Activated CD4-positive, alpha-beta T cell treated with anti-CD3 and anti-CD28 coated beads, Interleukin-2, amount 50 U/mL, for 1 hour (primary cell): ENCODE measurements at places on chromosomes 1 and 21.
A peak's percentile ranks its signal among the peaks of the same experiment; 100 is the strongest.

DNA sequence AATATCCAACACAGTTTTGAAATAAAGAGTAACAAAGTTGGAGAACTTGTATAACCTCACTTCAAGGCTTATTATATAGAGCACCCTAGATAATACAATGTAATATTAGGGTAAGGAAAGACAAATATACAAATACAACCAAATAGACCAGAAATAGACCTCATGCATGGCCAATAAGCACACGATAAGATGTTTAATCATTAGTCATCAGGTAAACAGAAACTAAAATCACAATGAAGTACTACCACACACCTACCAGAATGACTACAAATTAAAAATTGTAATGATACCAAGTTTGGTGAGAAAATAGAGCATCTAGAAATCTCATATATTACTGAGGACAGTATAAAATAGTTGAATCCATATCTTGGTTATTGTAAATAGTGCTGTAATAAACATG lies 20.3 kb upstream of the CTTNBP2NL start:
- DNase-seq = no peak

DNA sequence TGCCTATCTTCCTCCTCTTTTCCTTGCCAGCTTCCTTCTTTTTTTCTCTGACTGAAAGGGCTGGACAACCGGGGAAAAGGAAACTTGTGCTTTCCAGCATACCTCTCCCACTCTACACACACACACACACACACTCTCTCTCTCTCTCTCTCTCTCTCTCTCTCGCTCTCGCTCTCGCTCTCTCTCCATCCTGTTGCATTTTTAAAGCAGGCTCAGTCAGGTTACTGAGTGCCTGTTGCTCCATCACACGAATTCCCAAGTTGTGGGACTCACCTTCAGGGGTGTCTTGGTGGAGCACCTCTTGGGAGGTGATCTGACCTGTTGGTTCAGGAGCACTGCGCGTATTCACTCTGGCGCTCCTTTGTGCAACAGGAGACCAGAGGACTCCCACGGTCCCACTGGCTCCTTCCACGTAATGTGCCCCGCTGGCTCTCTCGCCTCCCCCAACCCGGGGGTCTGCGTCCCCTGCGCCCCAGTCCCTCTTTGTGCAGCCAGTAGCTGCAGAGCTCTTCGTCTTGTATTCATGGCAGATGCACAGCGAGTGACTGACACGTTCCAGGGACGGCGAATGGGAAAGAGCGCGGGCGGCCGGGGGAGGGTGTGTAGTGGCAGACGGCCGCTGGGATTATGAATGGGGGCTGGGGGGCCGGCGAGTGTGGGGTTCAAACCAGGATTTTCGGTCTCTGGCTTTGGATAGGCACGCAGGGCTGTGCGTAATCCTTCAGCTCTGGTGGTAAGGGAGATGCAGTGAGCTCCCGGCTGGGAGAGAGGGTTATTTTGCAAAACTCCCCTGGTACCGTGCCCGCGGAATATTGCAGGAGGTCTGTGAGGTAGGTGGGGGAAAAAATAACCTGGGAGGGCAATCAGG lies 660 bp upstream of the PDE4B start:
- no peak for DNase-seq

- no peak for DNase-seq
These were observed 76.1 kb upstream of the CNIH3 start for GRCh38 chr1:224539971-224540370.

- no peak for DNase-seq
These were observed 175.9 kb downstream of the PRDM16 start for GRCh38 chr1:3244927-3245315.

GRCh38 chr1:36135330-36135667 lies 10.3 kb upstream of the COL8A2 start:
- DNase-seq = no peak

DNA sequence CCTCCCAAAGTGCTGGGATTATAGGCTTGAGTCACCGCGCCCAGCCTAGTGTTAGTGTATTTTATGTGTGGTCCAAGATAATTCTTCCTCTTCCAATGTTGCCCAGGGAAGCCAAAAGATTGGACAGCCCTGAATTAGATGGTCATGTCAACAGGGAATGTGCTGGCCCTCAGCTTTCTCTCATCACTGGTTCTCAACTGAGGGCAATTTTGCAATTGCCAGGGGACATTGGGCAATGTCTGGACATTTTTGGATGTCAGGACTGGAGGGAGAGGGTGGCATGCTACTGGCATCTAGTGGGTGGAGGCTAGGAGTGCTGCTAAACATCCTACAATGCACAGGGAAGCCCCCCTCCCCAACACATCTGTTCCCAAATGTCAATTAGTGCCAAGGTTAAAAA lies 95.0 kb downstream of the LAMC2 start:
- DNase-seq = no peak

- no peak for DNase-seq
These were observed at the start of gene CD101 for GRCh38 chr1:117001254-117001927. CD101 (plus strand) TSS chr1:117001760; CDS start chr1:117001818, 58 bp downstream.

DNA sequence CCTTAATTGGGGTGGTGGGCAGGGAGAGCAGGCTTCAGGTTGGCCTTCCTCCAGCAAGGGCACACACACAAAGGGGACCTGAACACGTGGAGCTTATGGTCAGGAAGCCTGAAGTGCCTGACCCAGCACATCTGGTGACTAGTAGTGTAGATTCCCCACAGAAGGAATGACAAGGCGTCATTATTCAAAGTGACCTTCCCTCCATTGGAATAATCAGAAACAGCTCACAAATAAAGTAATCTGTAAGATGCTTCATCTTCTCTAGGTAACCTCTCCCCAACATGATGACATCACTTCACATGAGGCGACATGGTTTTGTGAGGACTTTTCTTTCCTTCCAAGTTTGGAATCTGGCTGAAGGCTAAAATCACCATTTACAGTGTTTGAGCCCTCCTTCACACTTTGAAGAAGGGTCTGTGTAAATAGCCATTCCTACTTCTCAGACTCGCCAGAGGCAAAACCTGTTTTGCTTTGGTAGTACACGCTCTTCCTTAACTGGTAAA lies 32.8 kb upstream of the ERG start:
- no peak for DNase-seq

DNA sequence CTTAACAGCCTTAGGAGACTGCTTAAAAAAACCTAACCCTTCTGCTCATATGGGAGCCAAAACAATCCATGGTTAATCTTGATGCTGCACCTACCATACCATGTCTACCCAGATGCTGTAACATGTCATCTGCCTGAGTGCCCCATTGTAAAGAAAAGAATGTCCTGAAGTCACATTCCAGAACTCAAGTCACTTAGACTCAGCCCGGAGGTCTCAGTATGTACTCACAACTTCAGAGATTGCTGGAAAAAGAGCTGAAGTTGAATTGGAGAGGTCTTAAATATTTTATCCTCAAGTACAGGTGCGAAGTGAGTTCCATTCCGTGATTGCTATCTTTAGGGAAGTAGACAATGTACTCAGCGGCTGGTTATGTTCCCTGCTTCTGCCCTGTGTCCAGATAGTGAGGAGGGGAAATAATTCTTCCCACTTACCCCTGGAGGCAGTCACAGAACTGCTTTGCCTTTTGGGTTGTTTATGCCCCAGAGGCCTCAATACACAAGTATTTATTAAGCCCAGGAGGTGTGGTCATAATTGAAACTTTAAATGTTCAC lies 57.5 kb upstream of the HOOK1 start:
- DNase-seq = no peak

DNA sequence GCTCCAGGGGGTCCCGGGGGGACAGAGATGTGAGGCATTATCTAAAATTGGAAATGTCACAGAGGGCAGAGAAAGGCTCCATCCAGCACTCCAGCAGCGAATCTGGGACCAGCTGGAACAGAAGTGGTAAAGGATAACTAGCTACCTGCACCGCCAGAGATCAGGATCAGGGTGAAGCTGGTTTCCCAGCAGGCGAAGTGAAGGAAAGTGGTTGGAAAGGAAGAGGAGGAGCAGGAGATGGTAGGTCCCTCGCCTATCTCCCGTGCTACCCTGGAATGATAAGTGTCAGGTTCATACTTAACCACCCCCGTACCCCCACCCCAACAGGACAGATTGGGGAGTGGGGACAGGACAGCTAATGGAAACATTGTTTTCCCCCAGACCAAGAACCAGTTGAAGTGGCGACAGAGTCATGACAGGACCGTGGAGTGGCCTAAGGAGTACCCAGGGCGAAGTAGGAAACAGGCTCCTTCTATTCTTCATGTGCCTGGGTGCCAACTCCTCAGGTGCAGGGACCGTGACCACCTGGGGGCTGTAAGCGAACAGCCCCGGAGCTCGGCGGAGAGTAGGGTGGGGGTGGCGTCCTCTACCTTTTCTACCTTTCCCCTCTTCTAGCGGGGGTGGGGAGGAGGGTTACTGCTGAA lies 717 bp downstream of the B4GALT3 start:
- DNase-seq = no peak

DNA sequence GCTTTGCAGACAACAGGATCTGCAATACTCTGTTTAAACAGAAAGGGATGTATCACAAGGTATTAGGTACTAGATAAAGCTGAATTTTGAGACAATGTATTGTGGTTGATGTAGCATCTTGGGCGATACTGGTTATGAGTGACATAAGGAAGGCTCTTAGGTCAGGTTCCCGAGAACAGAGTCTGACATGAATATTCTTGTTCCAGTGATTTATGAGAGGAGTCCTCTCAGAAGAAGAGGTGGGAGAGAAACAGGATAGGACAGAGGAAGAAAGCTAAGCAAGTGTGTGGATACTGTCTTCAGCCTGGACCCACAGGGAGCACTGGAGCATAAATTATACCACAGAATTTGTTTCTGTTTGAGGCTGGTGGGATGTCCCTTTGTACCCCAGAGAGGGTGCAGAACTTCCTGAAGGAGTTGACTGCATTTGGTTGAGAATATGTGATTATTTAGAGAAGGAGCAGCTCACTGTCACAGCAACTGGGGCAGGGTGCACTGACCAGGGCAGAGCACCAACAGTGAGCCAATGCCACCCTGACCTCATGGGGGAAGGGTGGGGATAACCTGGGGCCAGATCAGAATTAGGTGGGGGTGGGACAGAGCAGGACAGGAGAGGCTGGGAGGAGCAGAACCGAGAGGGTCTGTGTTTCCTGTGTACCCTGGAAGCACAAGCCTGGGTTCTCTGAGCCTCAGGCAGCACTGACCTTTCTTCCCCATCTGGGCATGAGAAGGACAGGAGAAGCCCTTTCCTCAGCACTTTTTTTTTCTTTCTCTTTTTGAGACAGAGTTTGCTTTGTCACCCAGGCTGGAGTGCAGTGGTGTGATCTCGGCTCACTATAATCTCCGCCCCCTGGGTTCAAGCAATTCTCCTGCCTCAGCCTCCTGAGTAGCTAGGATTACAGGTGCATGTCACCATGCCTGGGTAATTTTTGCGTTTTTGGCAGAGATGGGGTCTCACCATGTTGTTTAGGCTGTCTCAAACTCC lies 36.3 kb upstream of the SLC6A9 start:
- no peak for DNase-seq

GRCh38 chr1:1374589-1374928 lies 448 bp downstream of the AURKAIP1 start:
- no peak for DNase-seq

DNA sequence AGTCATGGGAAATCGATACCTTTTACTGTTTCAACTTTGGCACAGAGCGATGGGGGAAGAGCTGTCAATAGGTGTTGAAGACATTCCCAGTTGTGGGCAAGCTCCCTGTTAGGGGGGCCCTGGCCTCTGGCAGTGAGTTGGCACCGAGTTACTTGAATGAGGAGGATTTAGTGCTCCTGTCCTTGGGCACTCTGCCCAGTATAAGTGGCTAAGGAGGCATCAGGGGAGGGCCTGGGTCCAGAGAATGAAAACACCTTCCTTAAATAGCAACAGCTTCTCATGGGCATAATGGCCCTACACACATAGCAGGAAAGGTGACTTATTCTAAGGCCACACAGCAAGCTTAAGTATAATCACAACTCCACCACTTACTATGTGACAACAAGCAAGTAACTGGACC lies 664.4 kb downstream of the PTPRU start:
- no peak for DNase-seq

DNA sequence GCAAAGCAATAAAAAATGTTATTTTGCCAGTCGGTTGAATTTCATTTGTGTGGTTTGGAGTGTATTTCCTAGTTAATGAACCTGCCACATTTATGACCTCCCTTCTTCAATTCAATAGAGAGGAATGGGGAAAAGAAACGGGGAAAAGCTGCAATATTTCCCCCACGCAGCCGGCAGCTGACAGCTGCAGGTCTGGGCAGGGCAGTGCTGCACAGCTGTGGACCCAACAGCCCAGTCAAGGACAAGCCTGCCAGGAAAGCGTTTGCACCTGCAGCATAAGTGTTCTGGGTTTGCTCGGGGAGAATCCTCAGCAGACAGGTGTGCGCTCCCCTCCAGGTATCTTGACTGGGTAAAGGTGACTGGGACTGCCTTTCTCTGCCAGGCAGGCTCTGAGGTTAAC lies 53.4 kb downstream of the FBXO2 start:
- no peak for DNase-seq

- DNase-seq = no peak
These were observed 4.1 kb upstream of the COL6A2 start for GRCh38 chr21:46093668-46094400.

DNA sequence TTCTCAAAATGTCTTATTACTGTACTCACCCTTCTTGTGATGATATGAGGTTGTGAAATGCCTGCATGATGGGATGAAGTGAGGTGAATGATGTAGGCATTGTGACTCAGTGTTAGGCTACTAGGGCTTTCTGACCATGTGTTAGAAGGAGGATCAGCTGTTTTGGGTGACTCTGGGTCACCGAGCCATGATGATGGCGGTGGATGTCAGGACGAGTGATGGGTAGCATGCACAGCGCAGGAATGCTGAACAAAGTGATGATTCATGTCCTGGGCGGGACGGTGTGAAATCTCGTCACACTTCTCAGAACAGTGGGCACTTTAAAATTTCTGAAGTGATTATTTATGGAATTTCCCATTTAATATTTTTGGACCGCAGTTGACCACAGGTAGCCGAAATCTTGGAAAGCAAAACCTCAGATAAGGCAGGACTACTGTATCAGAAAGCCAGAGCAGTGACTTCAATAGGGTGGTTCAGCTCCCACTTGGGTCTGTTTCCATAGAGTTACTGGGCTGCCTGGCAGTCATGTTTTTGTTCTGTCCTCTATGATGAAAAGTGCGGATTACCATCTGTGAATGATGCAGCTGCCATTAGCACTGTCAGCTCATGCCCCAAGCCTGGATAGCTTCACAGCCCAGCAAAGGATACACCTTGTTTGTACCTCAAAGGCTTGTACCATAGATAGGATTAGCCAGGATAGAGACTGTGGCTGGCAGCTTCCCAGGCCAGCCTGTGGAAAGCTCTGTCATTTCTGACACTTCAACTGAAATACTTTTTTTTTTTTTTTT lies 26.6 kb downstream of the IL6R start:
- peak; percentile 27 for DNase-seq

DNA sequence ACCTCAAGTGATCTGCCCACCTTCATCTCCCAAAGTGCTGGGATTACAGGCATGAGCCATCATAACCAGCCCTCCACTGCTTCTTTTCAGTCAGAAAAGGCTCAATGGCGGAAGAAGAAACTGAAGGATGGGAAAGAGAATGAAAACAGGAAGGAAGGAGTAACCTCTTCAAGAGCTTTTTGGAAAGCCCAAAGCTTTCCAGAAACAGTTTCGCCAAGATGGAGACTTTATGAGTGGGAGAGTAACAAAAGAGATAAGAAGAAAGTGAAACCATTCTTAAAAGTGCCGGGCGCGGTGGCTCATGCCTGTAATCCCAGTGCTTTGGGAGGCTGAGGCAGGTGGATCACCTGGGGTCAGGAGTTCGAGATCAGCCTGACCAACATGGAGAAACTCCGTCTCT lies 62.7 kb upstream of the NBL1 start:
- DNase-seq = no peak

- DNase-seq = no peak
These were observed 23.9 kb upstream of the KCTD3 start for GRCh38 chr1:215543191-215543606.

- no peak for DNase-seq
These were observed 36.8 kb downstream of the LAMC2 start for GRCh38 chr1:183222909-183223308.
